ENCODE measurements at places on chromosomes 2 and 18.

GRCh38 chr2:119232666-119232993, 9.0 kb downstream of the STEAP3 start:
- DNase-seq: no peak

DNA sequence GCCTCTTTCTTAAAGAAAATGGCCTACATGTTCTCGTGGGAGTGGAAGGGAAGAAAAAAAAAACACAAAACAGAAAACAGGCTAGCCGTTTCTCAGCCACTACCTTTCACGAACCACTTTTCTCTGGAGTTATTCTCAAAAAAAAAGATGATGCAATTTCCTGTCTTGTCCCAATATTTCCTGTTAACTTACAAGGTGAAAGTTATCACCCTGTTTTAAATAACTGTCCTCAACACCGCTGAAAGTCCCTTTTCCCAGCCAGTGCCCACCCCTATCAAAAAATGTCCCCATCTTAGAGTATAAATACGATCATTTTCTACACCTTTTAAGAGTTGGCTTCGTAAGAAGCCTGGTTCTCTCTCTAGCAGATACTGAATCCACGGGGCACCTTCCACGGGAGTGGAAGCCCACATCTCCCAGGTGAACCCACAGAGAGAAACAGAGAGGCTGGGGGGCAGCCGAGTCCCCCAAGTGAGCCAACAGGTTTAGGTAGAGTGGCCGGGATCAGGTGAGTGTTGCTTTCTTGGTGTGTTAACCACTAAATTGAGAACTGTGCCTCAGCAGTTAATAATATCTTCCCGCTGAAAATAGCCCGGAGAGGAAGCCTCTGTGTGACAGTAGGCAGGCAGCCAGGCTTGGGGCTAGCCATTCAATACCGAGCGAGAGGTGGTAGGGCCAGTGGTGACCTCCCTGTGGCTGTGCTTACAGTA, 15.9 kb downstream of the SMAD7 start:
- DNase-seq: no peak

- no peak for DNase-seq
These were observed 14.0 kb upstream of the SCLY start for GRCh38 chr2:238046725-238047270.

DNA sequence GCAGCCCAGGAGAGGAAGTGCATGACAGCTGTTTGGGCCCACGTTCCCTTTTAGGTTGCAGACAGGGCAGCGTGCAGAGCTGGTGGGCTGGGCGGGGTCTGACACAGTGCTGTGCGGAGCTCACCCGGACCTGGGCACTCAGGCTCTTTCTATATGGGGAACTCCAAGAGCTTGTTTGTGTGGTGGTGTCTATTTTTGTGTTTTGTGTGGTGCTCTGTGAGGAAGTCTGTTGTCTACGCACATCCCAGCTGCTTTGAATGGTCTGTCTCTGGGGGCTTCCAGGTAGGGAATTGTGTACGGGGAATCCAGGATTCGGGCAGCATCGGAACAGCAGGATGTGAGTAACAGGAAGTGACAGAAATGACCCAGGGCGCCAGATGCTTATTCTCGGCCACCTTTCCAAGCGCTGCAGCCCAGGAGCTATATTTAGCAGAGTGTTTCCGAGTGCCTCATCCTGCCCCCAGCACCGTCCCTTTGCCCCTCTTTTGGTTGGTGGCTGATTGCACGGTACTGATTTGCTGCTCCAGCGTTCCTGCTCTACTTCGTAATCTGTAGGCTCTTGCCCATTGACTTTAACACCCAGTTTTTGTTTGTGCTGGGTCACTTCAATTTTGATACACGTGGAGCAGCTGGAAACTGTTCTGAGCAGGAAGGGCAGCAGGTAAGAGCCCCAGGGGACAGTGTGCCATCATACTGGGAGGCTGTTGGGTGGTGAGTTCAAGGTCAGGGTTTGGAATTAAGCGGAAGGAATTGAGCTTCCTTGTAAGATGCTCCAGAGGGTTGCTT, 64.7 kb downstream of the DGKD start:
- DNase-seq: no peak

GRCh38 chr18:30277676-30278075, 764.9 kb downstream of the DSC3 start:
- DNase-seq: no peak

DNA sequence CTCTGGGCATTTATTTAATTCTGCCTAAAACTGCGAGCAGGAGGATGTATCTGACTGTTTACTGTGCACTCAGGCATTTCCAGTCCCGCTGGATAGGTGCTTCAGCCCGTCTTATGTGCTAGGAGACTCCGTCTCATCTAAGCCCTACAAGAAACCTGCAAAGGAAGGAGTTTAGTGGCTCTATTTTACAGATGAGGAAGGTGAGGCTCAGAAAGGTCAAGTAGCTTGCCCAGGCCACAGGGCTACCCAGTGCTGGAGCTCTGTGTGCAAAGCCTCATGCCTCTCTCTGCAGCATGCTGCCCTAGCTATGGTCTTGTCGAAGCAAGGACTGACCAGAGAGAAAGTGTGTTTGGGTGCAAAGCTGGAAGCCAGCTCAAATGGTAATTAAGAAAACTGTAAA, 73.6 kb upstream of the AFF3 start:
- no peak for DNase-seq
